ENCODE measurements at places on chromosomes 7 and 10.
A peak's percentile ranks its signal among the peaks of the same experiment; 100 is the strongest.

- peak overlapping the region; percentile 85 for H3K27ac ChIP-seq
- H3K27me3 ChIP-seq, result peaks cover 71% of the 10 kb centered on the region
- DNase-seq, result no peak
- peaks cover 2% of the 10 kb centered on the region for H3K36me3 ChIP-seq
Observed at GRCh38 chr7:27171325-27171636, 2.8 kb downstream of the HOXA10 start.

DNA sequence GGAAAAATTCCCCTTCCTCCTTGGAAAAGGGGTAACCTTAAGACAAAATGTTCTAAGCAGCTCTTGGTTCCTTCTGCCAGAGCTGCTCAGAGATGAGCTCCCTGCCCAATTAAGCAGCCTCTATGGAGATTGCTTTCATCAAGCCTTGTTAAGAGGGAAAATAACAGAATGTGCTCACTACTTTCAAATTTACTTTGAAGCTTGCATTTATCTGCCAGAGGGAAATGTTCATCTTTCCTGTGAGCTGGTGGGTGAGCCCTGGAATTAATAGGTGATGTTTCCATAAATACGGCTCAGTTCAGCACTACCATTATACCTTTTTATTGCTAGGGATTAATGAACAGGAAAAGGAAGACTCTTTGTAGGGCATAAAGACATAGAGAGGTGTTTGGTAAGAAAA, 549.0 kb downstream of the REEP3 start:
- DNase-seq, result no peak
- no peak overlapping the region for H3K4me3 ChIP-seq
- no peaks in the 10 kb centered on the region for H3K4me1 ChIP-seq
- H3K27me3 ChIP-seq, result peaks cover 73% of the 10 kb centered on the region
- H3K36me3 ChIP-seq, result no peaks in the 10 kb centered on the region

DNA sequence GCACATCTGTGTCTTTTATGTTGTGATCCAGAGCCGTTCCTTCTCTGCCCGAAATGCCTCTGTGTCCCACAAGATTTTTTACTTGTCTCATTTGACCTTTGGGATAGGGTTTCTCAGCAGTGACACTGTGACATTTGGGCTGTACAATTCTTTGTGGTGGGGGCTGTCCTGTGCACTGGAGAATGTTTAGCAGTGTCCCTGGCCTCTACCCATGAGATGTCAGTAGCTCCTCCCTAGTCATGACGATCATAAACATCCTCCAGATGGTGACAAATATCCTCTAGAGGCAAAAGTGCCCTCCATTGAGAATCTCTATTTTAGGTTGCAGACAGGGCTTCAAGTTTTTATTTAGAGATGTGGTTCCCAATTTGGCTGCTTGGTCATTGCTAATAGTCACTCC, 91.3 kb downstream of the PPP1R17 start:
- no peaks in the 10 kb centered on the region for H3K36me3 ChIP-seq
- no peaks in the 10 kb centered on the region for H3K4me1 ChIP-seq
- H3K4me3 ChIP-seq, result no peak overlapping the region

DNA sequence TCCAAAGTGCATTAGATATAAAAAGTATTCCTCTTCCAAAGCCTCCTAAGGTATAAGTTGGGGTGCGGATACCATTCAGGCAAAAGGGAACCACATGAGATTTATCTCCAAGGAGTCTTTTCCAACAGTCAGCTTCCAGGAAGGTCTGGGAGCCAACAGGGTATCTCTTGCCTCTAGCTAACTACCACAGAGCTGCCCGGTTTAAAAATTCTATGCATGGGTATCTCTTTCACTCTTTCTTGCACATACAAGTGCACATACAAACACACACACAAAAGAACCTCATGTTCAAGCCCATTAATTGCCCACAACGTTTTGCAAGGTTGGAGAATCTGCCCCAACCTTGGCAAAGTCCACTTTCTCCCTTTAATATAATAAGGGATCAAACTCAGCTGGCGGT, 80.7 kb downstream of the CDK6 start:
- peaks cover 15% of the 10 kb centered on the region for H3K4me1 ChIP-seq
- H3K27me3 ChIP-seq, result no peaks in the 10 kb centered on the region
- no peak for DNase-seq
- no peak overlapping the region for H3K27ac ChIP-seq
- H3K36me3 ChIP-seq, result peaks cover 9% of the 10 kb centered on the region

Data from T-helper 17 cell (primary cell).